ENCODE measurements at places on chromosomes 16 and 17.

DNA sequence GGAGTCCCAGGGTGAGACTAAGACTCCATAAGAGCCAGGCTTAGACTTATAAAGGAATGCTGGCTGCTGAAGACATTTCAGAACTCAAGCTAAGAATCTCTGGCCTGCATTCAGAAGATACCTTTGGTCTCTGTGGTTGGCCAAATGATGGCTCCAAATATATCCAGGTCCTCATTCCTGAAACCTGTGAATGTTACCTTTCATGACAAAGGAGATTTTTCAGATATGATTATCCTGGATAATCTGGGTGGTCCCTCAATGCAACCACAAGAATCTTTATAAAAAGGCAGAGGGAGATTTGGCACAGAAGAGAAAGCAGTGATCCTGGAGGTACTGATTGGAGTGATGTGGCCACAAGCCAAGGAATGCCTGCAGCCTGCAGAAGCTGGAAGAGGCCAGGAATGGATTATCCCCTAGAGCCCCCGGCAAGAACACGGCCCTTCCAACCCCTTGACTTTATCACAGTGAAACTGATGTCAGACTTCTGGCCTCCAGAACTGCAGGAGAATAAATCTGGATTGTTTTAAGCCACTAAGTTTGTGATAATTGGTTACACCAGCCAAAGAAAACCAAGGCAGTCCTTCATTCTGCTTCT, 253.3 kb downstream of the SLC39A11 start:
- no peak for DNase-seq

DNA sequence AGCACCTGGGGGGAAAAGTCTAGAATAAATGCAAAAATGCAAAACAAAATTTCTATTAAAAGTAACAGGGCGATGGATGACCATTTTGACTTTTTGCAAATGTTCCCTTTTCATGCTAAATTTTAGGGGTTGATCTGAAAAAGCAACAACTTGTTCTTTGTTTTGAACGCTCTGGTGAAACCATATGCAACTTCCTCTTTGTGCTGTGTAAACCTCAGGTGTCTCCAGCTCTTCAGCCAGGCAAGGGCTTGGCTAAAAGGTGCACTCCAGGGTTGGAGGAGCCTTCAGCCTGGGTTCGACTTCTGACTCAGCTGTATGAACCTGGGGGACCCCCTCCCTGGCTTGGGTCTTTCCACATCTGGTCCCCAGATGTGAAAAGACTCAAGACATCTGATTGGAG, 9.5 kb downstream of the IRF8 start:
- DNase-seq, result no peak

DNA sequence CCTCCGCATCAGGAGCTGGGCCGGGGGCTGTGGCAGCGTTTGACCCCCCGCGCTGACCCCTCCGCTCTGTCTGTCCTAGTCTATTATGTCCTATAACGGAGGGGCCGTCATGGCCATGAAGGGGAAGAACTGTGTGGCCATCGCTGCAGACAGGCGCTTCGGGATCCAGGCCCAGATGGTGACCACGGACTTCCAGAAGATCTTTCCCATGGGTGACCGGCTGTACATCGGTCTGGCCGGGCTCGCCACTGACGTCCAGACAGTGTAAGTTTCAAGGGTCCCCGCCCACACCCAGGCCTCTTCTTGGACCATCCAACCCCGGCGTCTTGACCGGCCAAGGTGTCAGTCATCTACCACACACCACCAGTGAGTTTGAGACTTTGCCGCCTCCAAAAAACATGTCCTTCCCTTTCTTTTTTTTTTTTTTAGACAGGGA, 548 bp downstream of the PSMB3 start:
- DNase-seq, result no peak

GRCh38 chr16:86625821-86626220, 47.5 kb downstream of the FOXL1 start:
- DNase-seq, result no peak

- no peak for DNase-seq
Measured at GRCh38 chr17:45088741-45089140, 27.6 kb downstream of the NMT1 start.
